A549 treated with Hydrocortisone at 1 μM for 4 hours (cell line): ENCODE measurements at places on chromosomes 11 and 22. TPM values are rescaled to one million over a fixed set of nuclear protein-coding genes. Genes with fewer than 3 reads are reported as not detected.

The SYT7 gene
- 1.0 to 1.4 TPM (median 1.1 TPM) in 5 replicates for total RNA-seq

The PRRG4 gene
- total RNA-seq: 1.6 to 1.8 TPM (median 1.6 TPM) in 5 replicates

The CEP126 gene
- 2.5 to 3.4 TPM (median 2.6 TPM) in 5 replicates for total RNA-seq

The RFPL3 gene
- not detected in 5 replicates for total RNA-seq

The MRGPRF gene
- 0.06 to 0.10 TPM in 2 of 5 replicates, not detected in the others for total RNA-seq

The OR52E8 gene
- total RNA-seq: not detected in 5 replicates

The HIC2 gene
- total RNA-seq: 2.5 to 3.0 TPM (median 2.6 TPM) in 5 replicates

The TYMP gene
- 12.1 to 17.2 TPM (median 16.4 TPM) in 5 replicates for total RNA-seq

The DEUP1 gene
- total RNA-seq: 0.05 TPM in 1 of 5 replicates, not detected in the others

The TESMIN gene
- 4.6 to 7.3 TPM (median 6.3 TPM) in 5 replicates for total RNA-seq

The GAS2 gene
- 0.35 to 1.2 TPM (median 0.93 TPM) in 5 replicates for total RNA-seq

The TP53I11 gene
- 36.6 to 48.4 TPM (median 40.8 TPM) in 5 replicates for total RNA-seq

The PKP3 gene
- 29.7 to 39.3 TPM (median 38.3 TPM) in 5 replicates for total RNA-seq

The IGSF9B gene
- 1.3 to 3.1 TPM (median 2.1 TPM) in 5 replicates for total RNA-seq

The TUB gene
- total RNA-seq: 5.0 to 7.4 TPM (median 6.1 TPM) in 5 replicates

The OR52H1 gene
- total RNA-seq: not detected in 5 replicates

The LDHAL6A gene
- not detected in 5 replicates for total RNA-seq

The BIK gene
- 1.5 to 2.6 TPM (median 1.9 TPM) in 5 replicates for total RNA-seq

The GLYAT gene
- not detected in 5 replicates for total RNA-seq
